A549 (cell line): ENCODE measurements at places on chromosomes 3 and 15. TPM values are rescaled to one million over a fixed set of nuclear protein-coding genes. Genes with fewer than 3 reads are reported as not detected.

DNA sequence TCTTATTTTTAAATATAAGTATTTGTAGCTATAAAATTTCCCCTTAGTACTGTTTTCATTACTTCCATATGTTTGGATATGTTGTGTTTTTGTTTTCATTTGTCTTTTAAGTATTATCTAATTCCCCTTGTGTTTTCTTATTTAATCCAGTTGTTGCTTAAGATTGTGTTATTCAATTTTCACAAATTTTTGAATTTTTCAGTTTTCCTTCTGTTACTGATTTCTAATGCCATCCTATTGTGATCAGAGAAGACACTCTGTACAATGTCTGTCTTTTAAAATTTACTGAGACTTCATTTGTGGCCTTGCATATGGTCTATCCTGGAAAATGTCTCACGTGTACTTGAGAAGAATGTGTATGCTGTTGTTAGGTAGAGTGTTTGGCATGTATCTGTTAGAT is 795.6 kb upstream of the CFAP20DC start:
- DNase-seq = no peak

Gene ADCY5
- 0.38 to 0.57 TPM (median 0.46 TPM) in 3 replicates for polyA plus RNA-seq

GRCh38 chr3:78762121-78762520 is 1005.7 kb downstream of the ROBO1 start:
- no peak for DNase-seq

Gene COL6A5
- not detected in 3 replicates for polyA plus RNA-seq

- DNase-seq = no peak
Observed at GRCh38 chr3:58107597-58107996, 99.4 kb downstream of the FLNB start.

GRCh38 chr15:93493172-93493571 is 404.2 kb upstream of the RGMA start:
- no peak for DNase-seq

Gene ANKRD63
- 0.08 to 0.25 TPM (median 0.10 TPM) in 3 replicates for polyA plus RNA-seq

GRCh38 chr3:143252931-143253330 is 133.4 kb downstream of the CHST2 start:
- no peak for DNase-seq
